WTC11 (cell line): ENCODE measurements at places on chromosomes 3 and 15.

- DNase-seq = no peak
Measured at GRCh38 chr3:179608931-179609720, 4.5 kb downstream of the NDUFB5 start.

DNA sequence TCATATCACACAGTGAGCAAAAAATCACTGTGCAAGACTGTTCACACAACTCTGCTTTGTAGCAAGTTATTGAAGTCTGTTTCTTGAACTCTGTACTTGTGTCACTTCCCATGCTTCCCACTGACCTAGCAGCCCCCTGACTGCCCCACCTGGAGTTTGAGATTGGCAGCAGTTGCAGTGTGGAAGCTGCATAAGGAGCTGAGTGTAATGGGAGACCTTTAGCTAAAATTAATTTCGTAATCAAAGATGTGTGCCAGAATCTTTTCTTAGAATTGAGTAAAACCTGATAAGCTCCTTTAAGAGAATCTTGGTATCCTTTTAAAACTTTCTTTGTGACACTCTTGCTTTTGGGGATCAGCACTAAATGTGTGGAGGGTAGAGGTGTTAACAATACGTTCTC is 42.8 kb downstream of the NKIRAS1 start:
- DNase-seq = no peak

DNA sequence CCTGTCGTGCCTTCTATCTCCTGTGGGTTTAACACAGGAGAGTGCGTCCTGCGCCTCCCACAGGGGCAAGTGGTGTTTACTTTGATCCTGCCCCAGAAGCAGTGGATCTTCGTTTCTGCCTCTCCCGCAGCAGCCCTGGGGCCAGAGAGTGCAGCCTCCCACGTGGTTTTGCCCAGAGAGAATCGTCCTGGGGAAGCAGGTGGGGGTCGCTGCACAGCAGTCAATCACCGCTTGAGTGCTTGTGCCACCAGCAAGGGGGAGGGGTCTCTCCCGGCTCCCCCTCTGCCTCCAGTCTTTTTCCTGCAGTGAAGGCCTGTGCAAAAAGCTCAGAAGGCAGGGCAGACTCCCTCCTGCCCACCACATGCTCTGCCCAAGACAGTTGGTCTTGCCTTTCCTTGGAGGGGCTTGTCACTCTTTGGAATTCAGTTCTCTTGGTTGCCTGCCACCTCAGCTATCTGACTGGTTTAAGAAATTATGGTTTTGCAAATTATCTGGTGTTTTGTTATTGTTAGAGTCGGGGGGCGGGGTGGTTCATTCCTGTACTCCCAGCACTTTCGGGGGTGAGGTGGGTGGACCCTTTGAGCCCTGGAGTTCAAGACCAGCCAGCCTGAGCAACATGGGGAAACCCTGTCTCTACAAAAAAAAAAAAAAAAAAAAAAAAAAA is 26.9 kb downstream of the STOML1 start:
- DNase-seq = peak; percentile 56

DNA sequence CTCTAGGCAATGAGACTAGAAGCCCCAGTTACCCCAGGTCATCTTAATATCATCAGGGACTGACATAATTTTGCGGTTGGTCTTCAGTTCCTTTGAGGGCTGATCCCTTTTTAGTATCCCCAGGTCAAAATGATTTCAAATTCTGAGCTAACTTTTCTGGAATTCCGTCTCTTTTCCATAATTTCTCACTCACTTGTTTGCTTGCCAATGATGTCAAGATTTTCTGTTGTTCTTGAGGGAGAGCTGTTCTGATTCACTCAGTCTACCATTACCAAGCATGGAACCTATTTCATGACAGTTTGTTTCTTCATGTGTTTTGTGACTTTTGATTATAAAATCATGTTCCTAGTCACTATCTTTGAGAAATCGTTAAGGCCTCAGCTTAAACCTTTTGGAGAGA is 190.5 kb upstream of the LYSMD4 start:
- DNase-seq = no peak

DNA sequence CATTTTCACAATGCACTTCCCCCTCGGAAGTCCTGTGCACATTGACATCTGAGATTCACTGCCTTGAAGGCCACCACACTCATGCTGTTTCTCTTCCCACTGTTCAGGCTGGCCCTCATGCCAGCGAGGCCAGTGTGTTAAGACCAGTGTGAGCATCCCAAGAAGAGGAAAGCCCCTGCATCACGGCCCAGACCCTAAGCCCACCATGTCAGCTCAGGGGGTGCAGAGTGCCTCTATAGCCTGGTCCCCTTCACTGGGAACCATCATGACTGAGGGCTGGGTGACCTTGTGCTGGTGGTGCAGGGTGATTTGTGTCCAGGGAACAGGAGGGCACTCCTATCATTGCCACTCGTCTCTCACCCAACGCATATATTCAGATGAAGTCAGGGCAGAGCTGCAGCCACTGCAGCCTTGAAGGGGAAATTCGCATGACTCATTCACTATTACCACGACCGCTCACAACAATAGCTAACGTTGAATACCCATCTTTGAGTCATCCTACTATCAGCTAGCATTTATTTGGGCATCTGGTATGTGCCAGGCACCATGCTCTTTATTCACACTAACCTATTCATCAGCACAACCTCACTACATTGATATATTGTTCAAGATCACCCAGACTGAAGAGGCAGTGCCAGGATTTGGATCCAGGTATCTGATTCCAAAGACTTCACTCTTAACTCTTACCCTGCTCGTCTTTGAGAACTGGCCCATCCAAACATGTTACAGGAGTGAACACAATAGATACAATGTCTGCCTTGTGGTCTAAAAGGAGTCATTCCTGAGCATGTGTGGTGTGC is 58.8 kb upstream of the SLC6A11 start:
- no peak for DNase-seq

- DNase-seq = no peak
Measured at GRCh38 chr15:48929661-48930060, 34.1 kb downstream of the SHC4 start.
